ENCODE measurements at places on chromosomes 3 and 15.
A peak's percentile ranks its signal among the peaks of the same experiment; 100 is the strongest.

- DNase-seq = no peak
These were observed 53.9 kb upstream of the NPAP1 start for GRCh38 chr15:24621630-24622215.

- DNase-seq = no peak
These were observed at the start of gene CX3CR1 for GRCh38 chr3:39279745-39280517. CX3CR1 (minus strand) TSS chr3:39280036; CDS start chr3:39266509, 13,527 bp downstream.

- DNase-seq = no peak
These were observed 140.2 kb upstream of the RBMS3 start for GRCh38 chr3:29140666-29141065.

DNA sequence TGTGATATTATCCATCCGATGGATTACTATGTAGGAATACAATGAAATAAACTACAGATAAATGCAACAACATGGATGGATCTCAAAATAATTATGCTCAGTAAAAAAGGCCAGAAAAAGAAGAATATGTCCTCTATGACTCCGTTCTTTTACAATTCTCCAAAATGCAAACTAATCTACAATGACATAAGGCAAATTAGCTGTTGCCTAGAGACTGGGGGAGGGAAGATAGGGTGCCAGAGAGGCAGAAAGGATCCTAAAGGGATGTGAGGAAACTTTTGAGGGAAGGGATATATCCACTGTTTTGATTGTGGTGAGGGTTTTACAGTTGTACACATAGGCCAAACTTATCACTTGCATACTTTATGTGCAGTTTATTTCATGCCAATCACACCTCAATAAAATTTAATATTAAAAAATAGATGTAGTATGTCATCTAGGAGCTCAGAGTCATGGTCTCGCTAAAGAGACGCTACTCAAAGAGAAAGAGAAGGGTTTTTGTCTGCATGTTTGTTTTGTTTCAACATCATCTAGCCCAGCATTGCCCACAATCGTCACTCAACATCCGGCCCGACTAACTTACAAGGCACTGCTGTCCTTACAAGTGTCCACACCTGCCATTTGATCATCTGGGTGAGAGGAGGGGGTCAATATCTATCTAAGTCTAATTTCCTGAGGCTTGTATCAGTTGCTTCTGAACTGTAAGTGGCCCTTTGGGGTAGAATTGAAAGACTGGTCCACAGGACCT lies 29.5 kb downstream of the HES1 start:
- no peak for DNase-seq

GRCh38 chr15:76313731-76314130 lies 2.5 kb upstream of the ETFA start:
- DNase-seq = no peak

DNA sequence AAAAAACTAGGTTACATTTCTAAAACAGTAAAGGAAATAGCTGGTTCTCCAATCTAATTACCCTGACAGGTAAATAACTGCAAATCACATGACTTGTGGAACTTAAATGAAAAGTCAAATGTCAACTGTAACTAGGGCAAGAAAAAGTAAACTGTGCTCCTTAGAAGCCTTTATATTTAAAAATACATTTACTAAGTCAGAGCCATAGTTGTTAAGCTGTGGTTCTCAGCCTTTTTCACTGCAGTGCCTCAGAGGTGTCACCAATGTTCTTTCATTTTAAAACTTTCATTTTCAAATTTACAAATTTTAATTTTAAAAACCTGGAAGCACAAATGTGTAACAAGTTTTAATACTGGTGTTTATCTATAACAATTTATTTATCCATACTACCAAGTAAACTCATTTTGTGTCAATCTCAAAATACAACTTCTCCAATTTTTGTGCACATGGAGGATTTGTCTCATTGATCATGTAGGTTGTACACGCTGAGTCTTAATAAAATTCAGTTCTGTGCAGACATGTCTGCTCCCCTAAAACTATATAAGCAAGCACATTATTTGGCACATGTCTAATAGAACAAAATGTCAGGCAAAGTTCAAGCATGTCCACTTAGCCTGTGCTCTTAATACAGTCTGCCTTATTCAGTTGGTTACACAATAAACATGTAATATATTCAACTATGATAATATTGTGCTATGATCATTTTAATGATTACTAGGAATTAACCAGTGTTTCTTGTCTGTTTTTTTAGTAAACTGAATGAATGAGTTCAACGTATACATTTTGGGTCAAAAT lies 70.4 kb downstream of the DLG1 start:
- no peak for DNase-seq

DNA sequence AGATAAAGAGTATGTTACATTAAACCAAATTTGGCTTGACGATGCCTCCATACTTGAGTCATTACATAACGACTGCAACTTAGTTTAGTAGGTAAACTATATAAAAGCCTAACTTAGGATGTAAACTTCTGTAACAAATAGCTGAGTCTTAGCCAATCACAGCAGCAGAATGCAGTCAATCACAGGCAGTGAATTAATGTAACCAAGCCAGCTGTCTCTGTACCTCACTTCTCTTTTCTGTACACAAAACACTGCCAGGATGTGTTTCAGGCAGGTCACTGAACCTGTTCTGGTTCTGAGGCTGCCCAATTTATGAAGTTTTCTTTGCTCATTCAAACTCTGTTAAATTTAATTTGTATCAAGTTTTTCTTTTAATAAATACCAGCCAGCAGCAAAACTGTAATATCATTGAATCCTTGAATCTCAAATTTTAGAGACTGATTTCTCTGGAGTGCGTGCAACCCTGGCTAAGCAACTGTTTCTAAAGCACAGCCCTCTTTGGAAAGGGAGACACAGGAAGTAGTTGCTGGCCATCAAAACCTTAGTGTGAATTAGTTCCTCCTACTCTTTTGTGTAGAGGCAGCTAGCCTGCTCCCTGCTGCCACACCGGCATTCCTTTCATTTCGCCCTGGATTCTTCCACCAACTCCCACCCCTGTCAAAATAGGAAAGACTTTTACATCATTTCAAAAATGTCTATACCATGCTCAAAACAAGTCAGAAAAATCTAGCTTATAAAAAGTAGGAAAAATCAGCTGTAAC lies 15.2 kb downstream of the RFTN1 start:
- no peak for DNase-seq

DNA sequence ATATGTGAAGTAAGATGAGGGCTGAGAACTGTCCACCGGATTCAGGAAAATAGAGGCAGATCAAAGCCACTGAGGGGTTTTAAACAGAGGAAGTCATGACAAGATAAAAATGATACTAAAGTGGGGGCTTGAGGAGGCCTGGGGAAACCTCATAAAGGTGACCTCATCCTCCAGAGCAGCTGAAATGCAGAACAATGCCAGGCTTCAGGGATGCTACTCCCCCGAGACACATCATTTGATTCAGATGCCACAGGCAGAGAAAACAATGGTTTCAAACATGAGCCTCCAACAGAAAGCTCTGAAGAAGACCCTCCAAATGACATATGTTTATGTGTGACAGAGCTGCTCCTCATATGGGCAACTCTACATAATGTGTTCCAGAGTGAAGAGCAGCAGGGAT lies 6.4 kb downstream of the CFAP20DC start:
- no peak for DNase-seq

GRCh38 chr3:176987901-176988650 lies 209.2 kb downstream of the TBL1XR1 start:
- no peak for DNase-seq

DNA sequence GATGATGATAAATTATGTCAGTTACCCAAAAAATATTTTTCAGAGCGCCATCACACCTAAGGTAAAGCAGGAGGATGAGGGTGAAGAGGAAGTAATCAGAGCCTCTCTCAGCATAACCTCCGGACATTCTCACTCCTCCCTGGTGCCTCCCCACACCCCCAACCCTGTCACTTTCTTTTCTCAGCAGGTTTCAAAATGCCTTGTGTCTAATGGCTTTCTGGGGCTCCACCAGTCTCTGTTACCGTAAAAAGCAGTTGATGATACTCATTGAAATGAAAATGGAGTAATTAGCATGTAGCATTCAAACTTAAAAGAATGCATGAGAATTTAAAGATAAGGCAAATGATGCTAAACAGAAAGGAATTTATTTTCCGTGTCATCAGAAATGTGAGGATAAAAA lies 180.0 kb downstream of the ERC2 start:
- DNase-seq = no peak

DNA sequence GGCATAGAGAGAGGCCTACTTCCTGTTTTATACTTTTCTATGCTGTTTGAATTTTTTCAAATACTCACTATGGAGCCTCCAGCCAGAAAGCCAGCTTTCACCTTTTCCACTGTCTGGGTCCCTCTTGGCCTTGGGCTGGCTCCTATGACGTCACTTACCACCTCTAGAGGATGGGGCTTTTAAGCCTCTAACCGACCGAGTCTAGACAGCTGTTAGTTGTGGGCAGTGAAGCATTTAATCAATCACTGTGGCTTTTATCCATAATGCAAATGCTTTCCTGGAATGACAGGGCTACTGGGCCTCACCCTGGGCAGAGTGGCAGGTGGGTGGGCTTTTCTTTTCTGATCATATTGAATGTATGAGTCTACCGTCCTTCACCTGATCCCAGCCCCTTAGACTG lies 61.9 kb downstream of the LRRK1 start:
- DNase-seq = no peak

DNA sequence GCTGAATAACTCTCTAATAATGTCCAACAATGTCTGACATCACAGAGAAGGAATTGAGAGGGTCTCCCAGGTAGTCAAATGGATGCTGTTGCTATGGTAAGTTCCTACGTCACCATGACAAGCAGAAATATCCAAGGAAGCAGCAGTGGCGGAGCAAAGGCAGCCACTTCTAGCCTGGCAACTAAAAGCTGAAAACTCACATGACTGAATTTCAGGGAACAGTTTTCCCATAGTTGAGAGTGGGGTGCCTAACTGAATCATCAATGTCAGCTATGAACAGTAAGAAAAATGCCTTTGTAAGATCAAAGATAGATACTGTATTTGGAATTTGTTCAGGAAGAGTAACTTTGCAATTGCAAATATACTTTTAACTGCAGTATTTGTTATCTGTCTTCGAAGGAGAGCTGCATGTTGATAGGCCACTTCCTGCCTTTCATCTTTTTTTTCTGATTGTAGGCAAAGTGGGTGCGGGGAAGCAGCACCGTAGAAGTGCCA lies 161.7 kb downstream of the BBX start:
- no peak for DNase-seq

GRCh38 chr3:4394048-4394447 lies 73.0 kb downstream of the SUMF1 start:
- DNase-seq = no peak

GRCh38 chr15:96735632-96736240 lies 405.2 kb downstream of the NR2F2 start:
- DNase-seq = no peak

DNA sequence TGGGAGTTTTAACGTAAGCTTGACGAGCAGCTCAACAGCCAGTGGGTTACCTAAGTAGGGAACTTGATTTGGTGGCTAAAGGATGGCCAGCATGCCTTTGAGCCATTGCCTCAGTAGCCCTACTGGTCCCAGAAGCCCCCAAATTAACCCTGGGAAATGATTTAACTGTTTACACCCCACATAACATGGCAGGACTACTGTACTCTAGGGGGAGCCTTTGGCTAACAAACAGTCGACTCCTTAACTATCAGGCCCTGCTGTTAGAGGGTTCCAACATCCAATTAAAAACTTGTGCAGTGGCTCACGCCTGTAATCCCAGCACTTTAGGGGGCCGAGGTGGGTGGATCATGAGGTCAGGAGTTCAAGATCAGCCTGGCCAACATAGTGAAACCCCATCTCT lies 9.4 kb upstream of the SMCO1 start:
- DNase-seq = no peak

- DNase-seq = no peak
These were observed 958.8 kb downstream of the IGSF11 start for GRCh38 chr3:118075873-118076272.

- no peak for DNase-seq
These were observed 83.1 kb downstream of the SST start for GRCh38 chr3:187587076-187587475.

GRCh38 chr15:70079888-70080287 lies 17.8 kb downstream of the TLE3 start:
- DNase-seq = no peak

DNA sequence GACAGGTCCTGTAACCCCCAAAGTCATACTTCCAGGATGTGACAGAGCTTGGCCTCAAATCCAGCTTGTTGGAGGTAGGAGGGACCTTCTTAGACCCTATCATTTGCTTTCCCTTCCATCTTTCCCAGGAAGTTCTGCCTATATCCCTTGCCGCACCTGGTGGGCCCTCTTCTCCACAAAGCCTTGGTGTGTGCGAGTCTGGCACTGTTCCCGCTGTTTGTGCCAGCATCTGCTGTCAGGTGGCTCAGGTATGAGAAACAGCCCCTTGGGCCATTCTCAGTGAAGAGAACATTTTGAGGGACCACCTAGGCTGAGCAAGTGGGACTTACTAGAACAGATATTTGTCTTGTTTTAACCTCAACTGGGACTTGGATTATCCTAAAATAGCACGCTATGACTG lies 1.3 kb downstream of the IL17RE start:
- no peak for DNase-seq

GRCh38 chr3:128407247-128407646 lies 59.4 kb downstream of the DNAJB8 start:
- DNase-seq = no peak

- no peak for DNase-seq
These were observed 248.8 kb downstream of the PCCB start for GRCh38 chr3:136498919-136499447.

GRCh38 chr15:29832709-29833108 lies 10.4 kb upstream of the TJP1 start:
- DNase-seq = no peak

- no peak for DNase-seq
These were observed 99.0 kb downstream of the TMEM266 start for GRCh38 chr15:76158815-76159214.

- DNase-seq = no peak
These were observed 6.3 kb upstream of the PLXND1 start for GRCh38 chr3:129612534-129613366.

GRCh38 chr3:50563867-50564266 lies 3.7 kb downstream of the C3orf18 start:
- DNase-seq = no peak

DNA sequence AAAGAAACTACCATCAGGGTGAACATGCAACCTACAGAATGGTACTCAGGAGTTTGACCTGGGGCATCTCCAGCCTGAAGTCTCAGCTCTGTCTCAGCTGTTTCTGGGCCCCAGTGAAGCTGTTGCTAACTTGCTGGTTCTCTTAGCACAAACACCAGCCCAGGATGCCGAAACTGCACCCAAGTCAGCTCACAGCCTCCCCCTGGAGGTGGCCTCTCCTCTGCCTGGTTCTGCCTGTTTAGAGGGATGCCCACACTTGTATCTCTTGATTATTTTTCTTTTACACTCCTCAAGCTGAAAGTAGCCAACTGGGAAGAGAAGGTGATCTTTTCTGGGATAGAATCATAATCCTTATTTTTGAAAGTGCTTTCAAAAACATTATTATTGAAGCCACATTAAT lies 289.0 kb upstream of the RASGRP1 start:
- peak; percentile 21 for DNase-seq

- no peak for DNase-seq
These were observed 8.2 kb upstream of the C3orf38 start for GRCh38 chr3:88141458-88142083.

GRCh38 chr15:50544368-50544767 lies 2.1 kb downstream of the USP50 start:
- DNase-seq = no peak

GRCh38 chr3:71579935-71580406 lies 3.6 kb downstream of the FOXP1 start:
- DNase-seq = no peak
